Stimulated activated CD8-positive, alpha-beta memory T cell treated with anti-CD3 and anti-CD28 coated beads, Interleukin-12 subunit alpha, Interleukin-12 subunit beta, amount 100 ng/mL, for 4 hours (primary cell): ENCODE measurements at places on chromosomes 7 and 10.

DNA sequence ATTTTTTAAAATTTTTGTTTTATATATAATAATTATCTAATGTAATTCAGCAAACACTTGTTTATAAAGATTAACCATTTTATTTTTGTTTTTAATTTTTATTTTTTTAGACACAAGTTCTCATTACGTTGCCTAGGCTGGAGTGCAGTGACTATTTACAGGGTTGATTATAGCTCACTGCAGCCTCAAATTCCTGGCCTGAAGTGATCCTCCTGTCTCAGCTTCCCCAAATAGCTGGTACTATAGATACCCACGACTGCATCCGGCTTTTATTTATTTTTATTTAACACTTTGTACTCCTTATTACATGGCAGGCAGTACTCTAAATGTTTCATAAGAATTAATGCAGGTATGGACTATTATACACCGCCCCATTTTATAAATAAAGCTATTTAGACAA lies 288.7 kb downstream of the MDFIC start:
- DNase-seq: no peak

DNA sequence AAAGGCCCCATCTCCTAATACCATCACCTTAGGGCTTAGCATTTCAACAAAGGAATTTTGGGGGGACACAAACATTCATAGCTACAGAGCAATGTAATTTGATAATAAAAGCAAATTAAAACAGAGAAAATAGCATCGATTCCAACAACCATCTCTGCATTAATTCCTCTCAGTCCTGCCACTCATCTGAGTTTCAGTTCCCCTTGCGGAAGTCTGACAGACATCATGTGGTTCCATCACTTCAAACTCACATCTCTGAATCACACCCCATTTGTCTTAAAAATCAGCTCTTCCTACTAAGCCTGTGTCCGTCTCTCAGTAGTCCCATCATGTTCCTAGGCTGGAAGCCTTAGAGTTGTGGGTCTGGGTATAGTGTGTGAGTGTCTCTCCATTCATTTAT lies 3.6 kb downstream of the ADCK2 start:
- no peak for DNase-seq

DNA sequence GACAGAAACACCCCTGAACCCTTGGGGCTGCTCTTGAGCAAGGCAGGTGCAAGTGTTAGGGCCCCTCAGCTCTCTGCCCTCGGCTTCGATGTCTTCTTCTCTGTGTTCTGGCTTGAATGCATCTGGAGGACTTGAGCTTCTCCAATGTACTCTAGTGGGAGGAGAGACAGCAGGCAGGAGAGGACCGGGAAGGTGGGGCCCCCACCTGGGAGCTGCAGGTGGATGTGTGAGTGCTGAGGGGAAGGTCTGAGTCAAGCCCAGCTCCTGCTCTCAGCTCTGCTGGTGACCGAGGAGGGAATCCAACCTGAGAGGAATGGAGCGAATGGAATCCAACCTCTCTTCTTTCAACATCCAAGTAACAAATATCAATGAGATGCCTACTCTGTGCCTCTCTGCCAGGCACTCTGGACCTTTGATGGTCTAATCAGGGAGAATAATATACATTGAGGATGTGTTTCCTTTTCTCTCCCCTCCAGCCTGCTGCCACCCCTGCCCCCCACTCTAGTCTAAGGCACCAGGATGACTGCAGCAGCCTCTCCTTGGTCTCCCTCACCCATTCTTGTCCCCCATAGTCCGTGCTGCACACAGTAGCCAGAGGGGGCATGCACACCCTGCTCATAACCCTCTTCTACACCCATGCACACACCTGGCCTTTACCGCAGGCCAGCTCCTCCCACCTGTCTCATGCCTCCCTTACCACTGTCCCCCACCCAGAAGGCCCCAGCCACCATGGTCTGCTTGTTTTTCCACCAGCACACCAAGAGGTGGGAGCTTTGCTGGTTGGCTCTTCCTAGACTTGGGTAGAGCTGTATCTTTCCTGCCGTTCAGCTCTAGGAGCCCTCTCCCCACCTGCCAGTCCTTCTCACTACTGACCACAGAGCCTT lies 13.6 kb downstream of the TBATA start:
- DNase-seq: no peak

GRCh38 chr7:7183838-7184463 lies 1.6 kb downstream of the C1GALT1 start:
- DNase-seq: no peak

GRCh38 chr10:123599366-123599849 lies 66.7 kb upstream of the GPR26 start:
- DNase-seq: no peak

- DNase-seq: no peak
Measured at GRCh38 chr10:108244443-108245228, 1080.1 kb upstream of the SORCS1 start.

- no peak for DNase-seq
Measured at GRCh38 chr10:97463363-97464132, 17.6 kb downstream of the ZDHHC16 start.

DNA sequence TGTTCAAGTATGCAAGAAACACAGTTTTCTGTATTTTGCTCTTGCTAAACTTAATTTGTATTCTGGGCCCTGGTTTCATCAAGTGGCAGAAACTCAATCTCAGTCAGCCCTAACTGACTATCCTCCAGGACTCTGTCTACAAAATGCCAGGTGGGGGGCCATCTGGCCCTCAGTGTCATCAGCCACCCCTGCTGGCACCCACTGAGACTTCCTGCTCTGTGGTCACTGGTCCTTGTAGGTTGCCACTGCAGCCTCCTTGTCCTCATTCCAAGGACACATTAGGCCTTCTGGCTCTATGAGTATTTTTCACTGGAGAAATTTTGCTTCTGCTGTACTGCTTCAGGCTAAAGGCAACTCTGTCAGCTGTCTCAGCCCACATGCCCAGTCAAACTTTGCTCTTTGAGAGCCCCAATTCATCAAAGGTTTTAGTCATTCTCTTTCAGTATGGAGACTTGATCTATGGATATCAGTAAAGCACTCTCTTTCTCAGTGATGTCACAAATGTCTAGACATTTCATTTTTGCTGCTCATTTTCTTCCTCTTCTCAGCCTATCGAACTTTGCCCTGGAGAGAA lies 163.6 kb downstream of the KCND2 start:
- no peak for DNase-seq

DNA sequence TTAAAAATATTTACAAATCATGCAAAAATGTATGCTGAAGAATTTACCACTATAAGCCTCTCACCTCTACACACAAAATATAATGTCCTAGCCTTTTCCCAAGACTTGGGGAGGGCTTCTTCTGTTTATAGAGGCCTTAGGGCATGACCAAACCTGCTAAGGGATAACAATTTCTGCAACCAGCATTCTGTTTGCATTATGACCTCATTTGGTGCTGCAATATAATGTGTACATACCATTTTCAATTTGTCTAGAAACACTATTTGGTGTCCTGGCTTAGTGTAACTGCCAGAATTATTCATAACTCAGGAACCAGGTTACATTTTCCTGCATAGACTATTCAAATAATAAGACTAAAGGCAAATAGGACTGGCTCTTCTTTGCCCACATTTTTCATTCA lies 446.6 kb upstream of the SORCS1 start:
- no peak for DNase-seq

DNA sequence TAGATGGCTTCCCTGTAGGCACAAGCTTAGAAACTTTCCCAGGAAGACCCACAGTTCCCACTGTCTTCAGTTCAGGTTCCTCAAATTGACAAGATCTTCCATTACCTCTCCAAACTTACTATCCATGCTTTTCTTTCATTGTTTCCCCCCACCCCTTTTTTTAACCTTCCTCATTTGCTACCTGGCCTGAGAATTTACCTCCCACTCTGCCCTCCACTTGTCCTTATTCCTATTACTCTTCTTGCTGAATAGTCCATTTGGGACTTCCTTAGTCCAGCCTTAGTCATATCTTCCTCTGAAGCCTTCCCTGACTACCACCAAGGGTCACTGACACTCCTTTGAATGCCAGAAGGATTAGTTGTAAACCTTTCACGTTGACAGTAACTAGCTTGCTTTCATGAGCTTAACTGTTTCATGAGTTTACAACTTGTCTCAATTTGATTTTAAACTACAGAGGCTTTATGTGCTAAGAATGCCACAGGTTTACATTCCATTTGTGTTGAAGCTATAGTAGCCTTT lies 1.2 kb upstream of the CALU start:
- no peak for DNase-seq

DNA sequence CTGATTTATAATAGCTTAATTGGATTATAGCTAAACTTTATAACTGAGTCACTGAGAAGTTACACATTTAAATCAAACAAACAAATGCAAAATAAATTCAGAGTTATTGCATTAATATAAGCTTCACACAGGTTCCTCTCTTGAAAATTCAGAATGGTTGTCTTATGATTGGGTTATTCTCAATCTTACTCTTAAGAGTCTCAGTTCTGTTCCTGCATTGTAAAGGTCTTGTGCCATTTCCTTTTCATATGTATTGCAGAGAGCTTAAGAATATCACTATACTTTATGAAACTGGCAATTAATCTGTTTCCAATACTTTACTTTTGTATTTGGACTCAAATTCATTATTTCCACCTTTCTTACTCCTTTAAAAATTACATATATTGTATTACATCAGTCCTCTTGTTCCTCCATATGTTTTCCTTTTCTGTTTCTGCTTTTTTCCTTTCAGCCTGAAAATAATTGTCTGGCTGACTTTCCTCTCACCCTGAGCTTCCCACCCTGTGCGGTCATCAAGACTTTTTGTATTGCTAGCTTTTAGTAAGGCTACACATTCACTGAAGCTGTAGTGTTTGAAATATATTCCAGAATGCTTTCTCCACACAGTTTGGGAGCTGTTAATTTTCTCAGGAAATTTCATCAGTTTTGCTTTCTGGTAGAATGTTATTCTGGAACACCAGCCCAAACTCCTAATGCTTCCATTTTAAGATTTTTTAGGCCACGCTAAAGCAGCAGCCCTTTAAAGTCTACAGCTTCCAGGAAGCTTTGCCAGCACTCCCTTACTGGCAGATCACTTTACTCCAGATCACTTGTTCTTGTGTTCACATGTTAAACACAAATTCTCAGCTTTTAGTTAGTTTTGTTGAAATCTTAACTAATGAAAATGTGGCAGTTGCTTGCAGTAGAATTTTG lies 139.4 kb downstream of the KCND2 start:
- DNase-seq: no peak

- DNase-seq: no peak
Measured at GRCh38 chr10:71766717-71767419, 6.5 kb downstream of the VSIR start.

- no peak for DNase-seq
Measured at GRCh38 chr7:96740130-96740529, 30.5 kb upstream of the SEM1 start.

GRCh38 chr7:126529833-126530232 lies 722.9 kb downstream of the GRM8 start:
- DNase-seq: no peak

GRCh38 chr10:96446966-96447596 lies 66.6 kb downstream of the TLL2 start:
- no peak for DNase-seq

DNA sequence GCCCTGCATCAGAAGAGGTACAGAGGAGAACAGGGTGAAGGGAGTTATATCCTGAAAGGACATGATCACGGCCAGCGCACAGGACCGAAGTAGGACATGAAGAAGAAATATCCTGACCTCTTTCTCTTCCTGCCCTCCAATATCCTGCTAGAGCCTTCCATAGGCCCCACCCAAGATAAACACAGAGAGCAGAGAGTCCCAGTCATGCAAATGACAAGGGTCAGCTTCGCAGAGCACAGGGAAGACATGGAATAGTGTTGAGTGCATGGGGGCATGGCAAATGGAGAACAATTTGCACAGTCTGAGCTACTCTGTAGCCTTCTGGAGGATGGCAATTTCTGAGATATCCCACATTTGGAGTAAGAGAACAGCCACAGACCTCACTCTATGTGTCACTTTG lies 371.4 kb downstream of the GRM8 start:
- no peak for DNase-seq

- DNase-seq: no peak
Measured at GRCh38 chr10:69316313-69317059, 38.2 kb downstream of the HK1 start.

GRCh38 chr10:33248638-33249037 lies 85.8 kb downstream of the NRP1 start:
- DNase-seq: no peak

DNA sequence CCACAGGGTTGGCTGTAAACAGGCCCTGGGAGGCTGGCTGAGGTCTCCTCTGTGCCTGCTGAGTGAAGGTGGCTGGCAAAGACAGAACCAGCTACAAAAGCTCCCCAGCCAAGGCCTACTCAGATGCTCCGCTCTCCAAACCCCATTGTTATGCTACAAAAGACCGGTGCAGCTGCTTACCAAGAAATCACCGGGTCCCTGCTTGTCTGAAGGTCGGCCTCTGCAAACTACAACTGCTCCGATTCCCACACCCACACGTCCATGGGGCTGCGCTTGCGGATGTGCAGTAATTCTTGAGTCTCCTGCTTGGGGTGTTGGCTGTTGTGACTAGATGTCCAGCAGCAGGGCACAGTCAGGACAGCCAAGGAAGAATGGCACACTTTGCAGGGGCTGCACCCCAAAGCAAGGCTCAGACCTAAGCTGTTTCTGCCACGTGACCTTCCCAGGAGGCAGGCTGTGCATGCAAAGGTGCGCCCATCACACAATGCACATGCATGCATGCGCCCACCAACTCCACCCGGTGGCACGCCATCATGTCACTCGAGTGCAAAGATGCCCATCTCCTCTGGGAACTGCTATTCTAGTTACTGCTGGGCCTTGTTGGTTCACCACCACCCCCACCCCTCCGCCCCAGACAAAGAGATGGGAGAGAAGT lies 97.8 kb downstream of the OAT start:
- no peak for DNase-seq

- no peak for DNase-seq
Measured at GRCh38 chr7:18626717-18627116, 131.2 kb downstream of the HDAC9 start.

- no peak for DNase-seq
Measured at GRCh38 chr7:34748728-34749089, 90.7 kb downstream of the NPSR1 start.

- no peak for DNase-seq
Measured at GRCh38 chr10:5888351-5888750, 1.3 kb downstream of the ANKRD16 start.

GRCh38 chr10:89846281-89846630 lies 144.9 kb downstream of the KIF20B start:
- no peak for DNase-seq

- DNase-seq: no peak
Measured at GRCh38 chr7:17608114-17608833, 309.8 kb downstream of the AHR start.

DNA sequence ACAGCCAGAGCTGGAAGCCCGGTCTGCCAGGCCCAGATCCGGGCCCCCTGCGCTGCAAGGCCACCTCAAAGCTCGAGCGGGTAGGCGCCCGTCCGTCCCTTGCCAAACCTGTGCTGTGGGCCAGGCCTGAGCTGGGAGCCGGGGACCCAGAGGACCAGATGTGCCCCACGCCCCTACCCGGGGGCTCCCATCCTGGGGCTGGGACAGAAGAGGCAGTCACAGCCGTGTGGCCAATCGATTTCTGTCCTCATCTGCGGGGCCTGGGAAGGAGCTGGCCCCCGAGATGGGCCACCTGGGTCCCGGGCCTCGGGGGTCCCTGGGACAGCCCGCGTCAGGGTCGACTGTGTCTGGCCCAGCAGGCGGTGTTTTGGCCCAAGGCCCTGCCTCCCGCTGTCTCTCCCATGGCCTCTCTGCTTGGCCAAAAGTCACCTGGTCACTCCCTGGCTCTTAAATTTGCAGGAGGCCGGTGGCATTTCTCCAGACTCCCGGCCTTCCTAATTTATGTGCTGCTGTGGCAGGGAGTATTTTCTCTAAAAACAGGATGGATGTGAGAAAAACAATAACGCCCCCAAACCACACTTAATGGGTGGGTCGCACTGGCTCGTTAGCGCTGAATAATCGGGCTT lies 63.8 kb downstream of the UNCX start:
- DNase-seq: no peak

GRCh38 chr10:49592726-49593563 lies 17.2 kb upstream of the SLC18A3 start:
- DNase-seq: peak; percentile 7
